ENCODE measurements at places on chromosomes 1 and 21. TPM values are rescaled to one million over a fixed set of nuclear protein-coding genes. Genes with fewer than 3 reads are reported as not detected.

The EDN2 gene
- not detected for total RNA-seq

GRCh38 chr1:185645162-185645640 is 89.0 kb upstream of the HMCN1 start:
- DNase-seq = peak; percentile 57
- H3K27me3 ChIP-seq = no peaks in the 10 kb centered on the region
- H3K27ac ChIP-seq = peak overlapping the region; percentile 90
- H3K36me3 ChIP-seq = peaks cover 29% of the 10 kb centered on the region
- H3K4me3 ChIP-seq = peak overlapping the region; percentile 6

- H3K4me1 ChIP-seq = peaks cover 19% of the 10 kb centered on the region
- H3K27ac ChIP-seq = no peak overlapping the region
- no peak overlapping the region for H3K4me3 ChIP-seq
- no peak for DNase-seq
These were observed 7.9 kb upstream of the CLDN14 start for GRCh38 chr21:36487641-36488307.

- H3K27me3 ChIP-seq = no peaks in the 10 kb centered on the region
- peaks cover 51% of the 10 kb centered on the region for H3K4me1 ChIP-seq
- peaks cover 13% of the 10 kb centered on the region for H3K36me3 ChIP-seq
- H3K27ac ChIP-seq = peak overlapping the region; percentile 37
- no peak for DNase-seq
- H3K4me3 ChIP-seq = no peak overlapping the region
These were observed 181.2 kb downstream of the DPYD start for GRCh38 chr1:97739596-97740103.

DNA sequence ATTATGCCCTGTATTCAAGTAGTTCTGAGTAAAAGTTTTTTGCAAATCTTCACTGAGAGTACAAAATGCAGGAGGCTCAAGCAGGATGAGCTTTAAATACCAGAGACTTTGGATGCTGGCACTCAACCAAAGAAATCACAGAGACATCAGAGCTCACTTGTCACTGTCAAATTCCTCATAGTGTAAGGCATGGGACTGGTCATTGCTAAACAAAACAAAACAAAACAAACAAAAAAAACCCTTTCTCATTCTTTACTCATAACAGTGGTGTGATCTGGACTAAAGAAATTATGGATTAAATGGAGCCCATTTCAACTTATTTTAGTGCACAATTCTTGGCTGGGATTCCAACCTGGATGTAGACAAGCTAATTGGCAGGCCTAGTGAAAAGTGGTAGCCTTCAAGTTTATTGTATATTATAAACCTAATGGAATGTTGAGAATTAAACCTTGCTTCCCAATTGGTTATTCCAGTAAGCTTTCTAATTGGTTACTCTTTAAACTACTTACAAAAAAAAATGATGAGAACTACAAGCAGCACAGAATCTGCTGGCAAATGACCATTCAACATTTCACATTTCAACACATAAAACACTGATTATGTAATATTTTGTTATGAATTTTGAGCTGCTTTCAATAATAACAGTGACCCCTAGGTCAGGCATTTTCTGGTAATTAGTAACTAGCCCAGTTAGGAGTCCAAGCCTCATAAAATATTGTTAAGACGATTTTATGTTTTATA is 30.6 kb upstream of the NEK7 start:
- peaks cover 69% of the 10 kb centered on the region for H3K4me1 ChIP-seq
- H3K27me3 ChIP-seq = peaks cover 2% of the 10 kb centered on the region
- H3K4me3 ChIP-seq = peak overlapping the region; percentile 28
- H3K27ac ChIP-seq = peak overlapping the region; percentile 73
